Activated CD4-positive, alpha-beta memory T cell treated with anti-CD3 and anti-CD28 coated beads for 36 hours (primary cell): ENCODE measurements at places on chromosomes 6 and 20. TPM values are rescaled to one million over a fixed set of nuclear protein-coding genes. Genes with fewer than 3 reads are reported as not detected.

GRCh38 chr6:149098700-149099276 is 218.7 kb upstream of the TAB2 start:
- DNase-seq = no peak

DNA sequence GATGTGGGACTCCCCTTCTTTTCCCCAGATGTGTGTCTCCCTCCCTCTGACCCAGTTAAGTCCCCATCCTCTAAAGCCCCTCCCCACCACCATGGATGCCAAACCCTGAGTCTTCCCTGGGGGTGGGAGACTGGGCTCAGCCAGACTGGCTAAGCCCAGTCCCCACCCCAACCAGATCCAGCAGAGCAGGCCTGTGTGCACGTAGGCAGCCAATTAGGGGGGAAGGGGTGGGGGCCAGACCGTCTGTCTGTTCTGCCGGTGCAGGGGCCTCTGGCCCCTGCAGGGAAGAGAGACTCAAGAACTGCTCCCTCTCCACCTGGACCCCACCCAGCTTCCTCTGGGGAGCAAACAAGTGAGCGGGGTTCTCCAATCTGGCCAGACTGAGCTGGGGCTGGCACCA is 605 bp downstream of the COX4I2 start:
- no peak for DNase-seq

Gene ARMC12
- total RNA-seq = 1.5 TPM

DNA sequence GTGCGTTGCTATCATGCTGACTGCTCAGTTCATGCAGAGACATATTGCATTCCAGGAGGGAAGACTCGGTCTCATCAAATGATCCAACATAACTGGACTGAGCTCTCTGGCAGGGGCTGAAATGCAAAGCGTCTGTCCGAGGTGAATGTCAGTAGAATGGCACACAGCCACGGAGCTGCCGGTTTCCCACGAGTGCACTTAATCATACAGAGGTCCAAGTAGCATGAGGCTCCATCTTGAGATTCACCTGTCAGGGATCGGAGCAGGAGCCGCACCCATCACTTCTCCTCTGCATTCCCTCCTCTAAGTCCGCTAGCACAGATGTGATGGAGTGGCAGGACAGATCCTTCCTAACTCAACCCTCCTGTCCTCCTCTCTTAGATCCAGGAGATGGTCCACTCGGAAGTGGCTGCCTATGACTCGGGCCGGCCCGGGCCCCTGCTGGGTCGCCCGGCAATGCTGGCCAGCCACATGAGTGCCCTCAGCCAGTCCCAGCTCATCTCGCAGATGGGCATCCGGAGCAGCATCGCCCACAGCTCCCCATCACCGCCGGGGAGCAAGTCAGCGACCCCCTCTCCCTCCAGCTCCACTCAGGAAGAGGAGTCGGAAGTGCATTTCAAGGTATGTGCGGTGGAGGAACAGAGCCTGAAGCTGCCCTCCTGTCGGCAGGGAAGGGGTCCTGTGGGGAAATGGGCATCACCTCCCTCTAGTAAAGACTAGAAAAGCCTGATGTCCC is 135.9 kb downstream of the JPH2 start:
- DNase-seq = no peak

Gene GJA1
- total RNA-seq = not detected
